ENCODE measurements at places on chromosomes 1 and 21.

GRCh38 chr21:43333298-43334062 lies 93.5 kb downstream of the SIK1 start:
- no peak for DNase-seq
- H3K36me3 ChIP-seq: peaks cover 4% of the 10 kb centered on the region
- no peak overlapping the region for H3K4me3 ChIP-seq

DNA sequence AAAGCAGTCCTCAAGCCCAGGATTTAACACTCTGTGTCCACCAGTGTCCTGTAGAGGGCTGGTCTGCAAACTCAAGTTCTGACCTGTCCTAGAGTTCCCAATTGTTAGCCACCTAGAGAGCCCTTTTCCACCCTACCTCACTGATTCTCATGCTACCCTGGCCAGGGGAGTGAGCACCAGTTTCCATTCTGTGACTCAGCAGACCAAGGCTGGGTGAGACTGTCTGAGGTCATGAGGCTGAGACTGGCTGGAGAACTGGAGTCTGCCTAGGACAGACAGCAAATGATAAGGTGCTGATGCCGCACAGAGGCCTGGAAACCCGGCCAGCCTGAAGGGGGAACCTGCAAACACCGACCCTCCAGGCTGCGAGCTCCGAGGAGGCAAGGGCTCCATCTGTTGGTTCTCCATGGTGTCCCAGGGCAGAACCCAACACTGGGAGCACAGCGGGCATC lies 13.7 kb downstream of the GLIS1 start:
- no peak overlapping the region for H3K4me3 ChIP-seq
- H3K4me1 ChIP-seq: no peaks in the 10 kb centered on the region
- peaks cover 34% of the 10 kb centered on the region for H3K27me3 ChIP-seq

DNA sequence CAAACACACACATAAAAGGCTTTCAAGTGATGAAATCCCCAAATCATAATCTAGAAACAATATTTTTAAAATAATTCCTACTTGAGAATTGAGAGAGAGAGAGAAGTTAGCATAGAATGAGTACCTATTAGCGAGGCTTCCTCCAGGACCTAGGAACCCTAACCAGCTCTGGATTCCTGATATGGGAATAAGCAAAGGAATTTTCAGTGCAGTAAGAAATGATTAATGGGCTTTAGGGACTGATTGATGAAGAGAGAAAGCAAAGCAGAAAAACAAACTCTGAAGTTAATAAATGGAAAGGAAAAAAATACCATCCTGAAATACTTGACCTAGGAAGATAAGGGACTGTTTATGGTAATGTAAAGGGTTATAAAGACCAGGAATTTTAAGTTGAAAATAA lies 60.6 kb downstream of the WARS2 start:
- no peak for DNase-seq
- H3K36me3 ChIP-seq: no peaks in the 10 kb centered on the region
- no peak overlapping the region for H3K27ac ChIP-seq
- no peaks in the 10 kb centered on the region for H3K27me3 ChIP-seq
- H3K4me3 ChIP-seq: no peak overlapping the region

DNA sequence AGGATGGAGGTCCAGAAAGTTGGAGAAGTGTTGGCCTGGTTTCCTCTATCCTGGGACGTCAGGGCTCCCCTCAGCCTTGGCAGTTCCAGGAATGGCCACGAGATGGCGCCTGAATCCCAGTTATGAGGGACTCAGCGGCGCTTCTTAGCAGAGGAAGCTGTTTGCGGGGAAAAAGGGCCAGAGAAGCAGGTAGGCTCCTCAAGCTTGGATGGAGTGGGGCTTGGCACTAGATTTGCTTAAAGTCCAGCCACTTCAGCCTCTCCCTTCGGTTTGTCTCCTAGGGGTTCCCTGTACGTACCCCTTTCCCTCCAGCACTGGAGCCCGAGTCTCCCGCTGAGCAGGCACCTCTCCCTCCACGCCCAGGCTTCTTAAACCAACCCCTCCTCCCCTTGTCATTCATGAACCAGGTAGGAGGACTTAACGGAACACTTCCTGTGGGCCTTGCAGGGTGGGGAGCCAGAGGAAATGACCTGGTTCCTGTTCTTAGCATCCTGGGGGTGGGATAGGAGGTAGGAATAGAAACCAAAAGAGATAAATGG lies 32.0 kb upstream of the TENT5B start:
- no peaks in the 10 kb centered on the region for H3K36me3 ChIP-seq
- peaks cover 22% of the 10 kb centered on the region for H3K4me1 ChIP-seq
- H3K4me3 ChIP-seq: peak overlapping the region; percentile 65

DNA sequence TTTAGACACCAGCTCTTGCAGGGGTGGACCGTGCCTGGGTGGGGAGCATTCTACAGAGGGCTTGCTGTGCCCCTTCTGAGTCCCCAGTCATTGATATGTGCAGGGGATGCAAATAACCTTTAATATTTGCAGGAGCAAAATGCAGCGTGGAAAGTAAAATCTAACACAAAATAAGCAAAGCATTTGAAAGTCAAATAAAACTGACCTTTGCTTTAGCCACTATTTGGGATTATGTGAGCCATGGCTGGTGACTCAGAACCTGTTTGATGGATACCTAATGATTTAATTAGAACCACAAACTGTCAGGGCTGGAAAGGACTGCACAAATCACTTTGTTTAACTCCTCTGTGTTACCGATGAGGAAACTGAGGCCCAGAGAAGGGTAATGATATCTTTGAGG lies 377.5 kb downstream of the HHAT start:
- DNase-seq: no peak
- no peaks in the 10 kb centered on the region for H3K36me3 ChIP-seq
- H3K4me1 ChIP-seq: no peaks in the 10 kb centered on the region
- H3K27ac ChIP-seq: no peak overlapping the region
- H3K27me3 ChIP-seq: no peaks in the 10 kb centered on the region

DNA sequence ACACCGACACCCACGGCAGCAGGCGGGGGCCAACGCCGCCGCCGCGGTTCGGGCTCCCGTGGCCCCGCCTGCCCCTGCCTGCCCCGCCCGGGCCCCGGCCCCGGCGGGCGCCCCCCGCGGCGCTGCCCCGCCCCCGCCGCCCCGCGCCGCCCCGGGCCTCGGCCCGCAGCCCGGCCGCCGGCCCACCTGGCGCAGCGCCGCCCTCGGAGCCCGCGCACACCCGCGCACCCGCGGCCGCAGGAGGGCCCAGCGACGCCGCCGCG lies at the start of gene WNT3A:
Gene WNT3A, plus strand, starts transcription at position 213 of the 263 bp plus-strand sequence. CDS start 131 bp downstream, outside the sequence.
- H3K4me1 ChIP-seq: peaks cover 18% of the 10 kb centered on the region
- no peak for DNase-seq
- no peak within 1 kb of the TSS for H3K4me3 ChIP-seq

Data from activated naive CD4-positive, alpha-beta T cell treated with anti-CD3 and anti-CD28 coated beads, Interleukin-2, amount 10 ng/mL, durations not matched to agents 7 days and 5 days (primary cell).